Activated naive CD8-positive, alpha-beta T cell treated with anti-CD3 and anti-CD28 coated beads, Interleukin-2, amount 50 U/mL, for 16 hours (primary cell): ENCODE measurements at places on chromosomes 12 and 14.

GRCh38 chr12:109458771-109459208 is 18.3 kb downstream of the KCTD10 start:
- no peak for DNase-seq

DNA sequence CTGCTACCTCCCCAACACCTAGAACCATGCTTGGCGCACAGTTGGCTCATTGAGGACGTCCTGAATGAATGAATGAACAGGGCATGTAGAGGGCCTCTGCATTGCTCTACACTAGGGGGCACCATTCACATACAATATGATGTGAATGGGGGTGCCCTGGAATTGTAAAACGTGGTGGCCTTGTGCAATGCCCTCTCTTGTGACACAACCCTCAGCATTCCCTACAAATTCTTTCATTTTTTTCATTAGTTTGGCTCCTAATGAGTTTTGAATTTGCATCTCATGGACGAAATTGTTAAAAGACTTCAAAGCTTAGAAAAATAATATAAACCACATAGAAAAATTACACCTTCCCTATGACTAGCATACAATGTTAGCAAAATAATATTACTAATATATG is 2.3 kb upstream of the DIO2 start:
- DNase-seq = no peak

GRCh38 chr12:61713121-61713520 is 547.1 kb upstream of the USP15 start:
- no peak for DNase-seq

DNA sequence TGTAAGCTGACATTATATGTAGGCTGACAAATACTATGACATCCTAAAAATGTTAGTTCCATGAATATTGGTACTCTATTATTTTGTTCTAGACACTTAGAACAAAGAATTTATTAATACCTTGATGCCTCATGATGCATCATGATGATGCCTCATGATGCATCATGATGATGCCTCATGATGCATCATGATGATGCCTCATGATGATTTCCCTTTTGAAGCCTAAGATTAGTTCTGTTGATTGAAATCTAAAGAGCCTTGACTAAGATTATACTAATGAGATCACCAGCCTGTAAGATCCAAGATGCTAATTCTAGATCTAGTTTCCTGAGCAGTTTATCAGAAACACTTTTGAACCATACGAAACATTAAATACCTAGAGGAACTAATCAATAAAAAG is 4.6 kb upstream of the CEP128 start:
- no peak for DNase-seq

- DNase-seq = no peak
These were observed 175.1 kb downstream of the NRXN3 start for GRCh38 chr14:78345131-78345744.

- DNase-seq = no peak
These were observed 56.5 kb upstream of the ANO4 start for GRCh38 chr12:100738086-100738485.

DNA sequence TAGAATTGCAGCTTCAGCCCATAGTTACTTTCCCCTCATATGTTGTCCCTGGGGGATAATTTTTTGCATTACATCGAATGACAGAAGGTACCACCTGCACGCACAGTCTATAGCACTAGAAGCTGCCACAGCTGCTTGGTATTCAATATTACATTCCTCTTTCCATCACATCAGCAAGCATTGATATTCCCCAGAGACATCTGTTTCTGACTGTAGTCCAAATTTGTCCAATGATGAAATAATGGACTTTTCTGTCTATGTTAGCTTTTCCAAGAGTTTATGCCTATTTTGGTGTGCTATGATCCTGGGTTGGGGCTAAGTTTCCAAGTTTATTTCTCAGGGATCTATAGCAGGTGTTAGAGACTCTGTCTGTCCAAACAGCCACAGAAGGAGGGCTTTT is 335.4 kb downstream of the LRIG3 start:
- no peak for DNase-seq

- DNase-seq = no peak
These were observed 55.2 kb downstream of the TMCC3 start for GRCh38 chr12:94595152-94595551.

- no peak for DNase-seq
These were observed 60.4 kb downstream of the PPP1R36 start for GRCh38 chr14:64610049-64610746.

DNA sequence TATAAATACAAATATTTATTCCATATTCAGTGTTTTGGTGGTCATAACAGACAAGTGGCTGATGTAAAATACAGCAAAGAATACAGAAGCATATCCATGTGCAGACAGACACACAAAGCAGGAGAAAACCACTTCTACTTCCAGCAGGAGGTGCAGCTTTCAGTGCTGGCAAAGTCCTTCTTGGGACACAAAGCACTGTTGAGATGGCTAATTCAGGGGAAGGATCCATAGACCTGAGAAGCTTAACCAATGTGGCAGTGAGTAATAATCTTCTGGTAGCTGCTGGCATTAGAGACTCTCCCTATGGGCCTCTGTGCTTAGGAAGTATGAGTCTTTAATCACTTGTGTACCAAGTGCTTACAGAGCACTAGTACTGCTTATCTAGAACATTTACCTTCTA is 26.8 kb downstream of the AMN1 start:
- no peak for DNase-seq

DNA sequence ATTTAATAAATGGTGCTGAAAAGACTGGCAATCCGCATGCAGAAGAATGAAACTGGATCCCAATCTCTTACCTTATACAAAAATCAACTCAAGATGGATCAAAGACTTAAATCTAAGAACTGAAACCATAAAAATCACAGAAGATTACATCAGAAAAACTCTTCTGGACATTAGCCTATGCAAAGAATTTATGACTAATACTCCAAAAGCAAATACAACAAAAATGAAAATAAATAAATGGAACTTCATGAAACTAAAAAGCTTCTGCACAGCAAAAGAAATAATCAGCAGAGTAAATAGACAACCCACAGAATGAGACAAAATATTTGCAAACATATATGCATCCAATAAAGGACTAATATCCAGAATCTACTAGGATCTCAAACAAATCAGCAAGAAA is 14.3 kb upstream of the CLEC1A start:
- DNase-seq = no peak

GRCh38 chr14:58762629-58763028 is 124.9 kb downstream of the DACT1 start:
- DNase-seq = no peak

- no peak for DNase-seq
These were observed 221.7 kb downstream of the ALG10B start for GRCh38 chr12:38538319-38538718.

DNA sequence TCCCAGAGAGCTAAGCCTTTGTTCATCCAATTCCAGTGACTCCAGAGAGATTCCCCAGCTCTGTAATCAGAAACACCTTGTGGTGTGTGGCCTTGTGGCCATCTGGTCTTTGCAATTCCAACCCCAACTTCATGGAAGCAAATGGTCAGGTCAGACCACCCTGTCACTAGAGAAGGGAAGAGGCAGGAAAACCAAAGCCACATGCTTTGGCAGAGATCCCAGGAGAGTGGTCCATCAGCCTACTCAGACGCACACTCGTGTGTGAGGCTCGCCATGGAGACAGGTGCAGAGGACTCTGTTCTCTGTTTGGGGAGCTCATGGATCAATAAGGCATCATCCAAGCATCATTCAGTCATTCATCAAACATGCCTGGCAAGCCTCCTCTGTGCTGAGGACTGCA is 46.2 kb upstream of the TUNAR start:
- DNase-seq = no peak

DNA sequence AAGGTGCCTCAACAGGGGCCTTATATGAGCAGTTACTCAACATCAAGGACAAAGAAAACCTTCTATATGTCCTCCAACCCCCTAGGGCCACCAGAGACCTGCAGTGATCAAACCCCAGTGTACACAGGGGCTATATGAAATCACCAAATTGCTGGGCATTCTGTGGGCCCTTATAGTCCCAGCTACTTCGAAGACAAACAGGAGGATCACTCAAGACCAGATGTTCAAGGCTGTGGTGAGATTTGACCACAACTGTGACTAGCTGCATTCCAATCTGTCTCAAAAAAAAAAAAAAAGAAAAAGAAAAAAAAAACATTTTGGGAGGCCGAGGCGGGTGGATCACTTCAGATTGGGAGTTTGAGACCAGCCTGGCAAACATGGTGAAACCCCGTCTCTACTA is 51.0 kb upstream of the PRB2 start:
- DNase-seq = no peak

DNA sequence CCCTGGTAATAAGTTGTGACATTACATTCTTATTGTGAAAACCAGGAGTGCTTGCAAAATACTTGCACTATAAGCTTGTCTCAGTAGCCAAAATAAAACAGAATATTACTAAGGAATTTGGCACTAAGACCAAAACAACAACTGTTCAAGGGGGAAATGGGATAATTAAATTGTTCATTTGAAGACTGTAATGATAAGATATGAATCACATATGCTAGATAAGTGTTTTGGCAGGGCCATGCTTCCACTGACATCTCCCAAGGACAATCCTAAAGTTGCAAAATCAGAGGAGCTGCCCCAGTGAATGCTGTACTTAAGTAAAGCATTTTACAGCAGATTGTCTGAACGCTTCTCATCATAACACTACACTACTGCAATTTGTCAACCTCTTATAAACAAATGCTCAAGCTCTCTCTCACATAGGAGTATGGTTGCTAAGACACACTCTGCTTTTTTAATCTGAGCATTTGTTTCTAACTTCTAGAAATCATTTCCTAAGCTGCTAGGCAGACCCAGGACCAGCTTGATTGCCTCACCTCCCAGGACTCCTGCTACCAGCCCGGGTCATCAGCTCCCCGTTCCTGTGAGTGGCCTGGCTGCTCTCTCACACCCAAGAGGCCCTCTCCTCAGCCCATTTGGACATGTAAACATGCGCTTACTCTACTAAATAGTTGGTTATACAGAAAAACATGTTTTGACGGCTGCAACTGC is 191.5 kb downstream of the PAX9 start:
- DNase-seq = no peak

DNA sequence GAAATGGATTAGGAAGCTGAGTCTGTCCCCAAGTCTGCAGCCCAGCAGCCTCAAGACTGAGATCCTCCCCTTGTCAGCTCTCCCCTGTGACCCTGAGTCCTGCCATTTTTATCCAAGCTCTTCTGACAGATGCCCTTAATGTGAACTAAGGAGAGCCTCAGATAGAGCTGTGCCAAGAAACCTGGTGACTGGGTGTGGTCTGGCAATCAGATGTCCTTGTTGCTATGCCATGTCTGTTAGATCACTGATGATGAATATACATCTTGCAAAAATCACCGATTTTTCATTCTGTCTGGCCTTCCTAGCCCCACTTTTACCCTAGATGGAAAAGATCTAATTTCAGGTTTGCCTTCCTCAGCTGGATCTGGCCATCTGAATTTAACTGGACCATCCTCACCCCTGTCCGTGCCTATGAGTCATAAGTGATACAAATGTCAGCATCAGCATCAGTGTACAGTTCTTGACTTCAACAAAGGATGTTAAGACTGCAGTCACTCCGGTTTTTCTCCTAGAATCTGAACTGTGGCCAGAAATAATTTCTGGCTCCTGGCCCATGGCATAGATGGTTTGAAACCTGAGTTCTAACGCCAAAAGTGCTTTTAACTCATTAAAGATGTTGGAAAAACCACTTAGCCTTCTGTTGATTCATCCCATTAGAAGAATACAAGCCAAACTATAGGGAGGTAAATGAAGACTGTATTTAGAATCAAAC is 61.2 kb upstream of the GRIP1 start:
- DNase-seq = no peak

- no peak for DNase-seq
These were observed 2.1 kb downstream of the GZMB start for GRCh38 chr14:24631749-24632335.

DNA sequence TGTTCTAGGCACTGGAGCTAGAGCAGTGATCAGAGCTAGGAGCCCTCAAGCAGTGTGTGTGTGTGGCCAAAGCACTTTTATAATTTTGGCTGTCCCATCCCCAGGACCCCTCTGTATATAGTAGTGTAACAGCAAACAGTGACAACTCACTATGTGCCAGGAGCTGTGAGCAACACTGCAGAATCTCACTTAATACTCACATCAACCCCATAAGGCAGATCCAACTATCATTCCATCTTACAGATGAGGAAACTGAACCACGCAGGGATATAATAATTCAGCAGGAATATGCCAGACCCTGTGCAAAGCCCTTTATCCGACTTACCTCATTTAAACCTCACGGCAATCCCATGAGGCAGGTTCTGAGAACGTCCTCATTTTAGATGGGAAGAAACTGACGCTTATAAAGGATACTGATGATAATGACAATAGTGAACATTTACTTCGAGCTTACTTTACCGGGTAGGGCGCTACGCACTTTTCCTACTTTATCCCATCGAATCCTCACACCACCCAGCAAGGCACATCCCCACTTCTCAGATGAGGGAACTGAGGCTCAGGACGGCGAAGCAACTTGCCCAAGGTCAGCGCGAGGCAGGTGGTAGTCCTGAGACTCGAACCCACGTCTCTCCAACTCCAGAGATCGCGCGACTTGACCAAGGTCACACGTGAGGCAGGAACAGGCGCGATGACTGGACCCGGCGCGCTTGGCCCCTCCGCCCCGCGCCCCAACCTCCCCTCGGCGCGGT is 687 bp downstream of the RAB35 start:
- DNase-seq = no peak

DNA sequence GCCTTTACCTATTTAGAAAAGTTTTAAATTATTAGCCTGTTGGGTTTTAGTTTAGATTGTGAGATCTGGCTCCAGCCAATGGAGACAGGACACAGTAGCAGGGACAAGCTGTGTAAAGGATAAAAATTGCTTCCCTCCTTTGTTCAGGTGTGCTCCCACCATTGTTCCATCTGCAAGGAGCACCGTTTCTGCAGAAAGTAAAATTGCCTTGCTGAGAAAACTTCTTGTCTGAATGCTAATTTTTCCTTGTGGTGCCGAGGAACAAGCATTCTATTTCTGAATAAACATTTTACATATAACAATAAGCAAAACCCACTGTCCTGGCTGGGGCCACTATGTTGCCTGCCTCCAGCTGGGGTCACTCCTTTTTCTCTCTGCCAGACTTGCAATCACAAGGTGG is 72.7 kb upstream of the ZFP36L1 start:
- DNase-seq = no peak
